ENCODE measurements at places on chromosomes 6 and 20.

DNA sequence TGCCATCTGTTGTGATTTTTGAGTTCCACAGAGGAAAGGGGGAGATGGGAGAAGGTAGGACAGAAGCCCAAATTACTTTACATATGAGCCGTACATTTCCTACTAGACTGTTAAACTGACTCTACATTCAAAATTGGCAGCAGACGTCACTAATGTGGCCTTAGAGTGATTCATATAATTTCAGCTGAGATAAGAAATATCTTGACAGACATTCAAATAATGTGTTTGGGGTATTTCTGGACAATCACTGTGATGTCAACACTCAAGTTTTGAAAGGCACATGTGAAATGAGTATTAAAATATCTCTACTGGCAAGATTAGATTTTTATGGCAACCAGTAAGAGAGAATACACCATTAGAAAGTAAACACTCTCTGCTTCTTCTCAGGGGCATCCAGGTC is 104.0 kb downstream of the MTFR2 start:
- no peak for DNase-seq

DNA sequence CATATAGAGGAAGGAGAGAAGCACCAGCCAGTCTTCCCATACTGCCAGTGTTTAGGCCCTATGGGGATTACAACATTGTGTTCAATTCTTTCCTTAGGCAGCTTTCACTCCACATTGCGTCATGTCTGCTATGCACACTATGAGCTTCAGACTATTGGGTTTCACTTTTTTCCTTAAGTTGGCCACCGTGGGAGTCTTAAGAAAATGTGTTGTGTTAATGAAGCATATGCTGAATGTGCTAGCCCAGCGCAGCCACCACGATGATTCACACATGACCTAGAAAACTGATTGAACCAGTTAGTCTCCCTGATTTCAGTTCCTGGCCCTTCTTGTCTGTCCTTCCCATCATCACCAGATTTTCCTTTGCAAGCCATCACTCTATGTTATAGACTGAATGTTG is 21.5 kb downstream of the TUBB2B start:
- DNase-seq, result no peak

GRCh38 chr20:31587545-31588389 is 17.3 kb upstream of the ID1 start:
- peak; percentile 74 for DNase-seq

- DNase-seq, result no peak
These were observed 27.1 kb downstream of the TOMM6 start for GRCh38 chr6:41814629-41815028.

GRCh38 chr20:59055302-59055701 is 12.7 kb upstream of the PRELID3B start:
- DNase-seq, result no peak

GRCh38 chr6:28353356-28353755 is 3.6 kb downstream of the ZKSCAN3 start:
- no peak for DNase-seq

DNA sequence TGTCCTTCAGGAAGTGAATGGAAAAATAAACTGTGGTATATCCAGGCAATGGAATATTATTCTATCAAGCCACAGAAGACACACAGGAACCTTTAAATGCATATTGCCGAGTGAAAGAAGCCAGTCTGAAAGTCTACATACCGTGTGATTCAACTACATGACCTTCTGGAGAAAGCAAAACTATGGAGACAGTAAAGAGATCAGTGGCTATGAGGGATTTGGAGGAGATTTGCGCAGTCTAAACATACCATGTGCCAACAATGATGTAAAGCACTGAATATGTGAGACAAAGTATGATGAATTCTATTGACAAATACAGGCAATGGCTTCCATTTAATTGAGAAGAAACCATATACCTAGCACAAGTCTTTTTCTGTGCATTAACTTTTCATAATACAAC is 518.3 kb upstream of the ZNF337 start:
- no peak for DNase-seq

DNA sequence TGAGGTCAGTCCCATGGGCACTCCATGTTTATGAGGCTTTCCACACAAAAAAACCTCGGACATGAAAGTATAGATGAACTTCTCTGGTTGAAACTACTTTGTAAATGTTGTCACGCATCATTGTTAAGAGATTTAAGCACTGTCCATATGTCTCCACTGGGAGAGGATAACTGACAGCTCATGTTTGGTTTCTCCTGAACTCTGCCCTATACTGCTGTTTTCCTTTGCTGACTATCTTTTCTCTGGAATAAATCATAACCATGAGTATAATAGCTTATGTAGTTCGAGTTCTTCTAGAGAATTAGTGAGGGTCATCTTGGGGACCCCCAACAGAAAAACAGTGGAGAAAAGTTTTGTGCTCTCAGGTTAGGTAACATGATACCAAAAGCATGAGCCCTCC is 14.3 kb downstream of the THEMIS start:
- DNase-seq, result no peak

DNA sequence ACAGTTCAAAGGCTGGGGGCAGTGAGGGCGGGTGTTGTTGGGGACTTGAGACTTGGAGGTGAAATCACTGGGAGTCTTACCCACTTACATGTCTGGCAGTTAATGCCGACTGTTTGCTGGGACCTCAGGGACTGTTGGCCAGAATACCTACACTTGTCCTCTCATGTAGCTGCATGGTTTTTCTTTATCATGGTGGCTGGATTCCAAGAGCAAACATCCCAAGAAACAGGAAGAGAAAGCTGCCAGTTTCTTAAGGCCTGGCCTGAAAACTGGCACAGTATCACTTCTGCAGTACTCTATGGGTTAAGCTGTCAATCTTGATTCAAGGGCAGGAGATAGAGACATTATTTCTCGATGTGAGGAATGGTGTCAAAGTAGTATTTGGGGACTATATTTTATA is 19.8 kb upstream of the C6orf62 start:
- no peak for DNase-seq

DNA sequence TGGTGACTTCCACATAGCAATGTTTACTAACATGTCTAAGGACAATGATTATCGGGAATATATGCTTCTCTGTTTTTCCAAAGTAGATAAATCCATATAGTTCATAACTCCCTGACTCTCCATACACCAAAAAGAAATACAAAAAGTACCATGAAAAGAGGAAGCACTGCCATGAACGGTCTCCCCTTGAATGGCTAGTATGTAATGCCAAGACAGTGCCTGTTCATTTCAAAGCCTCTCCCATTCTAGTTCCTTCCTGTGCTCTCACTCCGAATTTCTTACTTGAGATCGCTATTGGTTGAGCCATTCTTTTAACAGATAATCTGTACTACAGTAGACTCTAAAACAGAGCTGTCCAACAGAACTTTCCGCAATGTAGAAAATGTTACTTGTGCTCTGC is 54.8 kb upstream of the EDN1 start:
- DNase-seq, result no peak

DNA sequence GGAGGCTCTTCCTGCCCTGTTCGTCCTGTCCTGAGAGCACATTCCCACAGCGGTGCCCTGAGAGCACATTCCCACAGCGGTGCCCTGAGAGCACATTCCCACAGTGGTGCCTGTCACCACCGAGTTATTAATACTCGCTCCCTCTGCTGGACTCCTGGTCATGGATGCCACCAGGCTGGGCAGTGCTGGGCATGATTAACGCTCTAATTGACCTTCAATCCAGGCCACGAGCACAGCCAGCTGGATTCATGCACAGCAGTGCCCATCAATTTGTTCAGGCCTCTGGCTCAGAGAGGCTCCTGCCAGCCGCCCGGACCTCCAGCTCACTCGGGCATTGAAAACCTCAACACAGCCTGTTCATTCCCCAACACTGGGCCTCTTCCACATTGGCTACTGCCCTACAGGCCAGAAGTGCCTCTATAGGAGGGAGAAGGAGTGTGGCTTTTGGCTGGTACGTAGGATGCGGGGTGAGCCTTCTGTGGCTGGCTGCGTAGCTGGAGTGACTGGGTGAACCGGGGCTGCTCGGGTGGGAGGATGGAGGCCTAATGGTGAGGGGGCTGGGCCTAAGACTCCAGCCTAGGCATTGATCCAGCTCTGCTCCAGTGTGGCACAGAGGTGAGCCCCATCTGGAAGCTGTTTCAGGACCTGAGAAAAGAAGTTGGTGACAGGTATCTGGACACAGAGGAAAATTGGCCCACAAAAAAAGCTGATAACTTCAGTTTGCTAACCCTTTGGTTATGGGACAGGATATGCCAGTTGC is 9.3 kb downstream of the IP6K3 start:
- no peak for DNase-seq

DNA sequence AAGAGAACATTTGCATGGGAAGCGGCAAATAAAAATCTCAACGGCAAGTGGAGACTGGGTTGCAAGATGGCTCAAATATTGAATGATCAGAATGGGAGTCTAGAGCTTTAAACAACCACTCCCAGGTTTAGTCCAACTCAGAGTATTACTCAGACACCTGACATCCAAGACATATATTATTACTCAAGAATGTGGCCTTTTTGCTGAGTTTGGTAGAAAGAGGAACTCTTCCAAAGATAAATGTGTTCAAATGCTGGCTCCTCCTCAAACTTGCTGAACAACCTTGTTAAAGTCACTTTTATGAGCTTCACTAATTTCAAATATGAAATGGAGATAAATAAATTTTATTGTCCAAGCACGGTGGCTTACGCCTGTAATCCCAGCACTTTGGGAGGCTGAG is 77.8 kb downstream of the ESR1 start:
- no peak for DNase-seq

GRCh38 chr6:151413372-151414145 is 22.2 kb upstream of the ZBTB2 start:
- DNase-seq, result no peak

DNA sequence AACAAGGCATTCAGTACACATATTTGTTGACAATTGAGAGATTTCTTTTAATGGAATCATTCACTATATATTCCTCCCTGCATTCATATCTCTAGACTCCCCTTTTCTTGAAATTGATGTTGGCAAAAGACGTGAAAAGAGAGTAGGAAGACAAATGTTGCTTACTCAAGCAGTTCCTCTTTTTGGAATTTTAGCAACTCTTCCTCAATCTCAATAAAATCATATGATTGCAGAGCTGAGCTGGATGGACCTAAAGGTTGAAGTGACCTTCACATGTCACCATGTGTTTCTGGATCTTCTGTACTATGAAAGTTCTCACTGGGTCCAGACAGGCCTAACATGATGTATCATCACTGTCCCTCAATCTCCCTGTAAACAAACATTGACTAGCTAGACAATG is 18.6 kb downstream of the ADGRF1 start:
- DNase-seq, result no peak

GRCh38 chr6:88662653-88663174 is 300.7 kb downstream of the RNGTT start:
- DNase-seq, result no peak

DNA sequence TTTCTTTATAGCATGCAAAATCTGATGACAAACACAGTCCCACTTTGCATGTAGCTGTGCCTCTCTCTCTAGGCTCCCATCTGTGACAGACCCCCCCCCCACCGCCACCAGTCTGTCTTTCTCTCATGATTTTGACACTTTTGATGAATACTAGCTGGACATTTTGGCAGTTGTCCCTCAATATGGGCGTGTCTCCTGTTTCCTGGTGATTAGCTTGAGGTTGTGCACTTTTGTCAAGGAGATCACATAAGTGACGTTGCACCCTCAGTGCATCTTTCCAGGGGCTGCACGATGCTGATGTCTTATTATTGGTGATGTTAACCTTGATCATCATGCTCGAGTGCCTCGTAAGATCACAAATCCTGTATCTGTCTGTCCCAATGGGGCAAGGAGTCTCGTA is 155.1 kb downstream of the EYA2 start:
- no peak for DNase-seq

GRCh38 chr6:22366214-22366613 is 69.4 kb upstream of the PRL start:
- DNase-seq, result no peak

GRCh38 chr6:91166271-91167046 is 579.6 kb upstream of the MAP3K7 start:
- no peak for DNase-seq

DNA sequence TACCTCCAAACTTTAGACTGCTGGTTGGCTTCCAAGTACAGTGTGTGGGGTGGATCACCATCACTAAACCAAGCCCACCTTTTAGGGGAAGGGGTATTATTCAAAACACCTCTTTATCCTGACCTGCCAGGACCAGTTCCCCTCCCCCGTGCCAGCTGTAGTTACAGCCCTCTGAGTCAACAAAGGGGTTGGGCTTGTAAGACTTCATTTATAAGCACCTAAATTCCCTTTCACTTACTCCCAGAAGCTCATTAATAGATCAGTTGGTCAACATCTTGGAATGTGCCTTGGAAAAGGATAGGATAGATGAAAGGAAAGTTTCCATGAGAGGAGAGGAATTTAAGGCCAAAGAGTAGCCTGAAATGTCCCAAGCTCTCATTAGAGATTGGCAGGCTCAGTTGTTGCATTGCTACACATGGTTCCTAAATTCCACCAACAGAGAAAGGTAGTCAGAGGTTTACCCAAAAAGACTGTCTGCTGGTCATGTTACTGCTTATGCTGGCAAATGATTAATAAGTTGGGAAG is 59.2 kb downstream of the TNFAIP3 start:
- DNase-seq, result no peak

DNA sequence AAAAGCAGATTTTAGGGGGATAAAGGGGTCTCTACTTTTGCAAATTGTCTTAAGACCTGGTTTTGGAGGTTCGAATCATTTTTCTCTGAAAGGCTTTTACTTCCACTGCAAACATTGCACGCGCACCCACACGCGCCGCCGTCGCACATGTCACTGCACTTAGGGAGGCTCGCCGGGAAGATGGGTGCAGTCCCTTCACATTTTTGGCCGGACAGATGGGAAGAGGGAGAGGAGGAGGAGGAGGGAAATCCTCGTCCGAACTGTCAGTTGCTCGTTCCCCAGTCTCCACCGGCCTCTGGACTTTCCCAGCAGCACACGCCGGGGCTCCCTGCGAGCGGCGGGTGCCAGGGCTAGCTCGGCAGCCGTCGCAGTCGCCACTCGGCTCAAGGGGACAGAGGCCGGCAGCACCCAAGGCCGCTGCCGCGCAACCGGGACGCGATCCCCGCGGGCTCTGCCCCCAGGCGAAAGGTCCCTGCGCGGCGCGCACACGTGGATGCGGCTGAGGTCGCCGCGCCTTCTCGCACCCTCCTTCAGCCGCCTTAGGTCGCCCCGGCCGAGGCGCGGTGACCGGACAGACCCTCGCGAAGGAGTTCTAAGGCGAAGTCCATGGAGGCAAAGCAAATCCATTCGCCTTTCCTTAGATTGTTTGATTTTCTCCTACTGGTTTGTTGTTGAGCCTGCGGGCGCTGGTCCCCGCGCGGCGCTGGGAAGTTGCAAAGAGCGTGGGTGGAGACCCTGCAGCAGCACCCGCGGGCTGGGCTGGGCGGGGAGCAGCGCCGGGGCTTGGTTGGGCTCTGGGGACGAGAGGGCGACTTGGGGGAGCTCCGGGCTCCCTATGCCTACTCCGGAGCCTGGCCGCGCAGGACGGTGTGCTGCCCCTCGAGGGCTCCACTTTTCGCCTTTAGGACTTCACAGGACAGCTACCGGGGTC is 1.2 kb downstream of the MYB start:
- DNase-seq, result no peak

DNA sequence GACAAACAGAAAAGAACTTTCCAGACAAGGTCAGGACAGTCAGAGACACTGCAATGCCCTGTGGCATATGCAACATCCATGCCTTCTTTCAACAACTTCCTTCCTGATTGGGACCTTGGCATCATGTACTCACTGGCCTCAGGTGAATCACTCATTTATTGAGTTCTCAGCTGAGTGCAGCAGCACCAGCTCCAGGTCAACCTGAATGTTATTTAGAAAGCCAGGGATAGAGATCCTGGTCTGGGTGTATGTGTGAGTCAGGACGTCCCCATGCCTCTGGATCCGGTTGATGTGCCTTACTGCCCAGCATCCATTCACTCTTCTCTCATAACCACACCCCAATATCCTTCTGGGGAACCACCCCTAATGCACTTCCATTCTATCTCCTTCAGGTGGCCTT is 54.4 kb downstream of the SNRNP48 start:
- no peak for DNase-seq

GRCh38 chr6:4308364-4308763 is 173.0 kb upstream of the ECI2 start:
- DNase-seq, result no peak
